ENCODE measurements at places on chromosomes 4 and X.

- no peak for DNase-seq
- H3K27me3 ChIP-seq, result no peaks in the 10 kb centered on the region
- no peak overlapping the region for H3K27ac ChIP-seq
- H3K4me1 ChIP-seq, result no peaks in the 10 kb centered on the region
- H3K4me3 ChIP-seq, result no peak overlapping the region
Observed at GRCh38 chr4:124431653-124432192, 280.8 kb downstream of the ANKRD50 start.

DNA sequence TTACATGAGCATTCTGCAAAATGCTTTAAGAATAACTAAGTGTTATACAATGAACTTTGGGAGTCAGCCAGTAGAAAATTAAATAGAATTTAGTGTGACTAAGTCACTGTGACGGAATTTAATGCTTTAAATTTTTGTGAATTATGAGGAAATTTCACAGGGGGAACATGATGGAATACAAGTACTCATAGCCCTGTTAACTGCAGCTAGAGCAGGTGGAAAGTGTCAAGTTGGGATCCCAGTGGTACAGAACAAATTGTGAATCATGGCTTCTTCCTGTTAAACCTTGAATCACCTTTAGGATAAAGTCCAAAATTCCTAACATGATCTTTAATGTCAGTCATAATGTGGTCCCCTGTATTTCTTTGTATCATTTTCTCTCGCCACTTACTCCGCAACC lies 212.2 kb upstream of the CENPE start:
- DNase-seq, result no peak
- no peaks in the 10 kb centered on the region for H3K4me1 ChIP-seq
- H3K4me3 ChIP-seq, result no peak overlapping the region
- no peaks in the 10 kb centered on the region for H3K27me3 ChIP-seq
- no peak overlapping the region for H3K27ac ChIP-seq
- H3K36me3 ChIP-seq, result no peaks in the 10 kb centered on the region

GRCh38 chr4:127622621-127622920 lies 10.2 kb upstream of the INTU start:
- H3K4me3 ChIP-seq, result peak overlapping the region; percentile 49
- peaks cover 67% of the 10 kb centered on the region for H3K27me3 ChIP-seq
- no peaks in the 10 kb centered on the region for H3K36me3 ChIP-seq
- no peak for DNase-seq
- no peaks in the 10 kb centered on the region for H3K4me1 ChIP-seq
- no peak overlapping the region for H3K27ac ChIP-seq

GRCh38 chr4:129355516-129355915 lies 259.6 kb downstream of the C4orf33 start:
- DNase-seq, result peak; percentile 34
- H3K27me3 ChIP-seq, result no peaks in the 10 kb centered on the region
- H3K4me1 ChIP-seq, result peaks cover 17% of the 10 kb centered on the region
- H3K27ac ChIP-seq, result no peak overlapping the region

GRCh38 chr4:30856795-30857564 lies 136.8 kb downstream of the PCDH7 start:
- peaks cover 21% of the 10 kb centered on the region for H3K4me1 ChIP-seq
- H3K27ac ChIP-seq, result no peak overlapping the region
- no peak overlapping the region for H3K4me3 ChIP-seq
- no peaks in the 10 kb centered on the region for H3K36me3 ChIP-seq

GRCh38 chrX:17042037-17042436 lies 95.6 kb downstream of the REPS2 start:
- no peaks in the 10 kb centered on the region for H3K4me1 ChIP-seq
- no peak overlapping the region for H3K27ac ChIP-seq
- no peaks in the 10 kb centered on the region for H3K36me3 ChIP-seq
- H3K27me3 ChIP-seq, result no peaks in the 10 kb centered on the region
- no peak overlapping the region for H3K4me3 ChIP-seq
- no peak for DNase-seq

- no peaks in the 10 kb centered on the region for H3K27me3 ChIP-seq
- no peaks in the 10 kb centered on the region for H3K4me1 ChIP-seq
- peak; percentile 53 for DNase-seq
- H3K27ac ChIP-seq, result no peak overlapping the region
Observed at GRCh38 chrX:50988649-50989048, 78.1 kb downstream of the BMP15 start.

DNA sequence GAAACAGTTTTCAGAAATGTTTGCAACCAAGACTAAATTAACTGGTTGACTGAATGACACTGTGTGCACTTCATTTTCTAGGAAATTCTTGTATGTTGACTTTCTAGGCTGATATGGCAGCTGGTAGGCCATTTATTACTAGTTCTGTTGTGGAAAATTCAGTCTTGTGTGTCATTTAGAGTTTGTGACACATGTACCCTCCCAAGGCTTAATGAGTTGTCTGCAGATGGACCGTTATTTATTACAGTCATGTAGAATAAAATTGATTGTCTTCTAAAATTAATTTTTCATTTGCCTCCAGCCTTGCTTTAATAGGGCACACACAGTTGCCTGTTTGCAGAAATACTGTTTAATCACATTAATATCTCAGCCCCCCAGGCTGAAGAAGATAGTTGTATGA lies 30.7 kb downstream of the DACH2 start:
- no peak overlapping the region for H3K27ac ChIP-seq
- H3K4me1 ChIP-seq, result no peaks in the 10 kb centered on the region
- no peaks in the 10 kb centered on the region for H3K36me3 ChIP-seq
- H3K4me3 ChIP-seq, result no peak overlapping the region
- no peak for DNase-seq
- H3K27me3 ChIP-seq, result no peaks in the 10 kb centered on the region

- H3K4me1 ChIP-seq, result no peaks in the 10 kb centered on the region
- H3K4me3 ChIP-seq, result no peak overlapping the region
- no peaks in the 10 kb centered on the region for H3K36me3 ChIP-seq
- no peak for DNase-seq
- no peaks in the 10 kb centered on the region for H3K27me3 ChIP-seq
- no peak overlapping the region for H3K27ac ChIP-seq
Observed at GRCh38 chr4:135548711-135549110, 1347.1 kb upstream of the PABPC4L start.

DNA sequence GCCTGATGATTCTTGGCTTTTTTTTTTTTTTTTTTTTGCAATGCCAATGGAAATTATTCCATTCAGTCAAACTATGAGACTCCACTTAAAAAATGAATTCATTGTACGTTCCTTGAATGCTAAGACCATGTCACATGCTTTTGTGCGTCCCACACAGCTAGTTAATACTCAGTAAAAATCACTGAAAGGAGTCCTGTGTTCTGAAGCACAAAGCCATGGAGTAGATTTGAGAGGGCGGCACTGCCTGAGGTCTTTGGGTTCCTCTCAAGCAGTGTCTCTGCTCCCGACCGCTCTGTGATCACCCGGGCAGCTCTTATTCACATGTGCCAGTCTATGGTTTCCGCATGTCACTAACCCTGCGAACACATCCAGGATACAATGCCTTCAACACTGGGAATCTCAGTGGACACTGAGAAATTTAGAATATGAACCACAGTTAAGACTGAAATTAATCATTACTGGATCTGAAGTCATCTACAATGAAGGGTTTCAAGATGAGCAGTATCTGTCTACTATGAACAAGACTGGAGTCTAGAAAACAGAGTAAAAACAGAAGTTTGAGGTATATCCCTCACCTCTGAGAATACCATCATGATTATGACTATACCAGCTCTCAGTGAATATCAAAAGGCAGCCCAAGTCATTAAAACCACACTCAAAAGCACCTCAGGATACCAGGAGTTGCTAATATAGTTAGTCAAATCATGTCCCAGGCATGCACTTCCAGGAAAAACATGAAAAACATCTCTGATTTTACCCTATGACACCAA lies 193.0 kb downstream of the MGST2 start:
- H3K27me3 ChIP-seq, result no peaks in the 10 kb centered on the region
- no peak for DNase-seq
- no peak overlapping the region for H3K4me3 ChIP-seq
- H3K36me3 ChIP-seq, result no peaks in the 10 kb centered on the region
- no peak overlapping the region for H3K27ac ChIP-seq

DNA sequence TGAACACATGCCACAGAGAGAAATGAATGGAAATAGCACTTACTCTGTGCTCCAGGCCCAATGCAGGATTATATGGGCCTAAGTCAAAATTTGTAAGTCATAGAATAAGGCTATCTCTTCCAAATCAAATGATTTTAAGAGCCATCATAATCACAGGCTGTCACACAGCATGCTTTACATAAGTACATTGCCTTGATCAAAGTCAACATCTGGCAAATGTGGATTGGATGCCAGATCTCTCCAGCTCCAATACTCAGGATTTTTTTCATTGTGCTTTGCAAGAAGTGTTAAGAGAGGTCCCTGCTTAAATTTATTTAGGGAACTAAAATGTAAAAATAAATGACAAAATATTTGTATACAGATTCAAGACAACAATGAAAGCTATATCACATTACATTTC lies 299.9 kb downstream of the PRDM5 start:
- H3K36me3 ChIP-seq, result no peaks in the 10 kb centered on the region
- H3K27me3 ChIP-seq, result no peaks in the 10 kb centered on the region
- no peak overlapping the region for H3K4me3 ChIP-seq
- no peaks in the 10 kb centered on the region for H3K4me1 ChIP-seq
- H3K27ac ChIP-seq, result no peak overlapping the region
- DNase-seq, result no peak

- no peak overlapping the region for H3K4me3 ChIP-seq
- DNase-seq, result no peak
- H3K36me3 ChIP-seq, result no peaks in the 10 kb centered on the region
- H3K27ac ChIP-seq, result no peak overlapping the region
- peaks cover 43% of the 10 kb centered on the region for H3K4me1 ChIP-seq
- no peaks in the 10 kb centered on the region for H3K27me3 ChIP-seq
Observed at GRCh38 chr4:153079857-153080391, 124.3 kb upstream of the TRIM2 start.

GRCh38 chr4:128354205-128354821 lies 66.7 kb upstream of the PGRMC2 start:
- no peaks in the 10 kb centered on the region for H3K4me1 ChIP-seq
- no peaks in the 10 kb centered on the region for H3K36me3 ChIP-seq
- no peak overlapping the region for H3K27ac ChIP-seq

- no peaks in the 10 kb centered on the region for H3K36me3 ChIP-seq
- H3K4me3 ChIP-seq, result no peak overlapping the region
- no peaks in the 10 kb centered on the region for H3K4me1 ChIP-seq
- DNase-seq, result no peak
Observed at GRCh38 chrX:154731184-154731583, 19.7 kb downstream of the GAB3 start.

GRCh38 chr4:45183905-45184304 lies 457.5 kb upstream of the GNPDA2 start:
- no peaks in the 10 kb centered on the region for H3K4me1 ChIP-seq
- H3K27me3 ChIP-seq, result no peaks in the 10 kb centered on the region
- no peak for DNase-seq
- no peaks in the 10 kb centered on the region for H3K36me3 ChIP-seq

- DNase-seq, result no peak
- H3K36me3 ChIP-seq, result no peaks in the 10 kb centered on the region
- H3K27ac ChIP-seq, result no peak overlapping the region
- no peaks in the 10 kb centered on the region for H3K4me1 ChIP-seq
Observed at GRCh38 chr4:181272422-181272821, 970.8 kb upstream of the TENM3 start.

- peaks cover 16% of the 10 kb centered on the region for H3K4me1 ChIP-seq
- H3K36me3 ChIP-seq, result no peaks in the 10 kb centered on the region
- no peak for DNase-seq
- no peaks in the 10 kb centered on the region for H3K27me3 ChIP-seq
- no peak overlapping the region for H3K4me3 ChIP-seq
- no peak overlapping the region for H3K27ac ChIP-seq
Observed at GRCh38 chr4:140740906-140741670, 15.1 kb downstream of the TBC1D9 start.

GRCh38 chrX:20060961-20061748 lies 55.6 kb downstream of the MAP7D2 start:
- H3K27me3 ChIP-seq, result no peaks in the 10 kb centered on the region
- no peak overlapping the region for H3K27ac ChIP-seq
- no peak for DNase-seq
- no peaks in the 10 kb centered on the region for H3K36me3 ChIP-seq
- H3K4me3 ChIP-seq, result no peak overlapping the region
- no peaks in the 10 kb centered on the region for H3K4me1 ChIP-seq

- no peaks in the 10 kb centered on the region for H3K36me3 ChIP-seq
- no peaks in the 10 kb centered on the region for H3K27me3 ChIP-seq
- no peak overlapping the region for H3K27ac ChIP-seq
- no peak overlapping the region for H3K4me3 ChIP-seq
Observed at GRCh38 chrX:149807747-149808458, 26.2 kb downstream of the MAGEA9 start.

DNA sequence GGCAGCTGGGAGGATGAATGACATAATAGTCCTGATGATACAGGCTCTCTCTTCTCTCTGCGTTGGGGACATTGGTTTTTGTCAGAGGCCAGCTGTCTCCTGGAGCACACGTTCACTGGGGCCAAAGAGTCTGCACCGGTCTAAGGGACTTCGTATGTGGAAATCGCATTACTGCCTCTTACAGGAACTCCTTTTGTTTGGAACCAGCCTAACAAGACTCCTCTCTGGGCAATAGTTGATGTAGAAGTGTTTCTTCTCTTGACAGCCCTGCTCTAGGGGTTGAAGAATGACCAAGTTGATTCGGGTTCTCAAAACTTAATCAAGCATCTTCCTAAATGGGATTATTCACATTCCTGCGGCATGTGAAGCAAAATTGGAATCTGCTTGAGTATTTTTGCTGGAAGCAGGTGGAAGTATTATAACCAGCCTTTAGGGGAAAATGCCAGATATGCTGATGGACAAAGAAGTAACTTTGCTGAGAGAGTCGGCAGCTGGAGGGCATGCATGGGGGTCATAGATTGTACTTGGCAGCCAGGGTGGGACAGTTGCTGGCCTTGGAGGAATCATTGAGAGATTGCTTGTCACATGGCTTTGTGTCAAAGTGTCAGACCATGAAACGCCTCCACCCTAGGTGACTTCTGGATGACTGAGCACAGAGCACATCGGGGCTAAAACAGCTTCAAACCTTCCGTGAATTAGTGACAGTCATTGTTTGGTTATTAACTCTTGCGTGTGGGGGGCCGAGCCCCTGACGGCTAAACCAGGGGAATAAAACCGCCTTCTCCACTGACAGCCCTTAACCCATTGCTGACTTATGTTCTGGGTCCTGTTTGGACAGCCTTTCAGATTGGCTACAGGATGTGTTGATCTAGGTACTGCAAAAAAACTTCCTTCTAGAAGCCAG lies 34.4 kb upstream of the SLC34A2 start:
- H3K36me3 ChIP-seq, result no peaks in the 10 kb centered on the region
- H3K27me3 ChIP-seq, result no peaks in the 10 kb centered on the region
- DNase-seq, result peak; percentile 79
- H3K27ac ChIP-seq, result no peak overlapping the region
- peaks cover 29% of the 10 kb centered on the region for H3K4me1 ChIP-seq

DNA sequence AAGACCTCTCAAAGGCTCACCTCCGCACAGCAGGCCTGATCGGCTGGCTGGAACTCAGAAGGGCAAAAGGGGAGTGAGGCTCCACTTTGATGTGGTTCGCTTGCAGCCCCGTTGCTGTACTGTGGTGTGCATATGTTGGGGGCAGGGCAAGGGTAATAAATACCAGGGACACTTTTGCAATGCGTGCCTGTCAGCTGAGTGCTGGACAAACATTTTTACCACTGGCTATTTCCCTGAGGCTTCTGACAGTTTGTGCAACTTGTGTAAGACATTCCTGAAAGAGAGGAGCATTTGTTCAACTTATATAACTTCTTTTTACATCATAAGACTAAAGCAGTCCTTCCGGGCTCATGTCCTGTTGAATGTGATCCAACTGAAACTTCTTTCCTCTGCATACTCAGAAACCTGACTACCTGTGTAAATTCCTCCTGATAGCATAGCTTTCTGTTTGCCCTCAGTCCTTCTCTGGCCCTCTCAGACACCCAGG lies 82.3 kb downstream of the SPRY1 start:
- no peak overlapping the region for H3K27ac ChIP-seq
- no peak overlapping the region for H3K4me3 ChIP-seq
- no peak for DNase-seq
- no peaks in the 10 kb centered on the region for H3K36me3 ChIP-seq
- H3K4me1 ChIP-seq, result peaks cover 7% of the 10 kb centered on the region

Measured in neural progenitor cell (in vitro differentiated cells).